ENCODE measurements at places on chromosomes 12 and 14.

DNA sequence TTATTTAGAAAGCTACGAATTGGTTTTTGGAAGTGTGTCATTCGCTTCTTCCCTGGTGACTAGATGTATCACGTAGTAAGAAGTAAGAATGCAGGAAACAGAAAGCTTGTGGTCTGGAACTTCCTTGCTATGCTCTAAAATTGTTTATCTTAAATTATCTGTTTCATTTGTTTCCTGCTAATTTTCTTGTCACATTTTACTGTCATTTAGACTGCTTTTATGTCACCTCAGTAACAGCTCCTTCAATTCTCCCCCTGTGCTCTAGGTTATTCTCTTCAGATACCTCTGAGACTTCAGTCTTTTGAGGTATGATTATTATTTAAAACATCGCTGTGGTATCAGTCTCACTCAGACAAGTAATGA is 699 bp upstream of the CD69 start:
- no peak for DNase-seq

- no peak for DNase-seq
Observed at GRCh38 chr14:31161274-31161673, 46.3 kb downstream of the HECTD1 start.

GRCh38 chr12:28268608-28269229 is 78.5 kb downstream of the CCDC91 start:
- no peak for DNase-seq

GRCh38 chr12:16285586-16285985 is 8.1 kb upstream of the SLC15A5 start:
- DNase-seq = no peak

DNA sequence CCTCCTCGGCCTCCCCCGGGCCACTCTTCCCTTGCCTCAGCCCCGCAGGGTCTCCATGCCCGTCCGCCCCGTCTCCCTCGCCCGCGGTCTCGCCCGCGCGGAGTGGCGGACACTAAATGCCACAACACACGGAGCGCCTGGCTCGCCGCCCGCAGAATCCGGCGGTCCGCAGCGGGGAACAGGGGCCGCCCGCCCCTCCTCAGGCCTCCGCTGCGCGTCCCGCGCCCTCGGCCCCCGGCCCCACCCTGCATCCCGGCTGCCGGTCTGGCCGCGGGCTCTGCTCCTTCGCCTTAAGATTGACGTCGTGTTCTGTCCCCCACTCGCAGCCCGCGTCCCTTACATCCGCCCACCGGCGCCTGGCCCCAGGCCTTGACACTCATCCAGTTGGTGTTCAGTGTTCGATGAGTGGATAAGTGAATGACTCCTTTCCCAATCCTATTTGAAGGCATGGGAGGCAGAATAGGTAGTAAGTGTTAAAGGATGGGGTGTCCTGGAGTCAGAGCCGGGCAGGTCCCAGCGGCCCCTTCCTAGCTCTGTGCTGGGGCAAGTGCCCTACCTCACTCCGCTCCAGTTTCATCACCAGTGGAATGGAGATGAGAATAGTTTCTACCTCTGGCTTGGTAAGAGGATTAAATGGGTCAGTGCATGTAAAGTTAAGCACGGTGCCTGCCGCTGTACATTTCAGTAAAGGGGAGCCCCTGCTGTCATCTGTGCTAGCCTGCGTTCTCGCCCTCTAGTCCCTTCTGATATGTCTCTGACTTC is 622 bp downstream of the TECPR2 start:
- DNase-seq = peak; percentile 5

DNA sequence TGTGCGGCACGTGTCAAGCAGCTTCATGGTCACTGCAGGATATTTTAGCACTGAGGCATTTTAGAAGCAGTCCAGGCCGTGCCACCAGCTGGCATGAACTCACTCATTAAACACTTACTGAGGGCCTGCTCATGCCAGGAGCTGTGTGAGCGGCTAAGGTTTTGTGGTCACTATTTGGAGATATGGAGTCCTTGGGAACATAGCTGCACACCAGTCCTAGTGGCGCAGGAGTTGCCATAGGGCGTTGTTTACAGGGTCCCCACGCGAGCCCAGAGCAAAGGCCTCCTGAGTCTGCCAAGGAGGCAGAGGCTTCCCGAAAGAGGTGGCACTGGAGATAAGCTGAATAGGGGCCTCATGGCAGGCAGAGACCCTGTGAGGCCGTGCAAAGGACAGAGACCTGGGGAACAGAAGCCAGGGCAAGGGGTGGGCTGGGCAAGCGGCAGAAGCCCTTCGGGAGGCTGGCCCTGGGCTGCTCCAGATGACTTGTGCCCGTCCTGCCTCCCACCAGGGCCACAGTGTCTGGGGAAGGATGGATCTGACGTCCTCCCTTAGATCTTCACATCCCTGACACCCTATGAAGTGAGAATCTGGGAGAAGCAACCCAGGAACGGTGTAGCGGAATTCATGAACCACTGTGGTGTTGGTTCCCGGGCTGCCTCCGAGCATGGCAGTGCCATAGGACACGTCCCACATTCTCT is 38.9 kb downstream of the SFSWAP start:
- DNase-seq = no peak

- no peak for DNase-seq
Observed at GRCh38 chr14:92475451-92476187, 38.0 kb upstream of the RIN3 start.

- DNase-seq = no peak
Observed at GRCh38 chr14:23441076-23441475, 5.6 kb upstream of the MYH7 start.

GRCh38 chr12:51429700-51430099 is 5.1 kb downstream of the SLC4A8 start:
- no peak for DNase-seq

- DNase-seq = no peak
Observed at GRCh38 chr12:110002676-110003515, 3.7 kb downstream of the ANKRD13A start.

DNA sequence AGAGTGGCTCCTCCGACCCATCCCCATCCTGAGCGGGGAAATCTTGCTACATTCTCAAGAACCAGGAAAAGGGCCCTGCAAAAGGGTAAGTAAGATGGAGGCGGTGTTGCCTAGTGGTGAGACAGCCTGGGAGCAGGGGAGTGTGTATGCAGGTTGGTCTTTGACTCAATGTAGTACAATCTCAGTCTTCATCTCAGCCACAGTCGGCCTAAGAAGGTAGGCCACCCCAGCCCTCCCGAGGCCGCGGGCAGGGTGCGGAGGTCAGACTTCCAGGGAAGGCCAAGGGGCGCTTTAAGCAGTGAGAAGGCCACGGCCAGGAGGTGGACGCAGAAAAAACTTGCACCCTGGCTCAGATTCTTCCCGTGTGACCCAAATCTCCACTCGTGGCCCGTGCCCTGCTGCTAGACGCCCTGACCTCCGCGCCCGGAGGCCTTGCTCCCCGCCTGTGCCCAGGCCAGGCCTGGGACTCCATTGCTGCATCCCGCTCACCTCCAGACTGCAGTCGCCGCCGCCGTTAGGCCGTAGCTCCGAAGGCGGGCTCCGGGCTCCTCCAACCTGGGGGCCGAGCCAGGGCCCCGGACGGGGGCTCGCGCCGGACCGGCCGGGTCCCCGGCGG is 435 bp downstream of the FOXM1 start:
- peak; percentile 52 for DNase-seq

DNA sequence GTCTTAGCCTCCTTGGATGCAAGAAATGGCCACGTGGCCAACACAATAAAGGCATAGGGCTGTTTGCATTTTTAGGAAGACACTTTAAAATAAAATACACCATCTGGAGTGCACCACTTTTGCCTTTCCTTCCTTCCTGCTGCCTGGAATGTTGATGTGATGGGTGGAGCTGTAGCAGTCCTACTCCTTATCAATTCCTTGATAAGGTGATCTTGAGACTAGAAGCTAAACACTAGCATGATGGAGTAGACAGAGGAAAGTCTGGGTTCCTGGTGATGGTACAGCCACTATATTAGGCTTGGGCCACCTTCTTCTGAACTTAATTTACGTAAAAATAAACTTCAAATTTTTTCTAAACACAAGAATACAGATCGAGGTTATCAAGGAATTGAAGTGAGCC is 2.9 kb upstream of the GLT1D1 start:
- DNase-seq = no peak

- DNase-seq = no peak
Observed at GRCh38 chr14:79728331-79728730, 483.0 kb downstream of the DIO2 start.

DNA sequence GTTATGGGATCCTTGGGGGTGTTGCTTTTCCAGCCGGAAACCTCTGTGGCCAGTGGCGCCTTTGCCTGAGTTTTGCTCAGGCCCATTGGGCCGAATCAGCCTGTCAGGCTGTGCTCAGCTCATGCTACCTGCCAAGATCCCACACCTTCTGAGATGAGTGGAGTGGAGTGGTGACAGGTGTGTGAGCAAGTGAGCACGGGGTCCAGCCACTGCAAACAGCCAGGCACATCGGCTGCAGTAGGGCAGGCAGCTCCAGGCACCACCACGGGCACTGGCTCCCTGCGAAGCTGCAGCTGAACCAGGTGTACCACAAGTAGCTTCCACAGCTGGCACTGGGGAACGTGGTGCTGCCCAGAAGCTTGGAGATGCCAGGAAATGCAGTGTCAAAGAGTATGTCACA is 21.1 kb upstream of the WDR89 start:
- DNase-seq = no peak

DNA sequence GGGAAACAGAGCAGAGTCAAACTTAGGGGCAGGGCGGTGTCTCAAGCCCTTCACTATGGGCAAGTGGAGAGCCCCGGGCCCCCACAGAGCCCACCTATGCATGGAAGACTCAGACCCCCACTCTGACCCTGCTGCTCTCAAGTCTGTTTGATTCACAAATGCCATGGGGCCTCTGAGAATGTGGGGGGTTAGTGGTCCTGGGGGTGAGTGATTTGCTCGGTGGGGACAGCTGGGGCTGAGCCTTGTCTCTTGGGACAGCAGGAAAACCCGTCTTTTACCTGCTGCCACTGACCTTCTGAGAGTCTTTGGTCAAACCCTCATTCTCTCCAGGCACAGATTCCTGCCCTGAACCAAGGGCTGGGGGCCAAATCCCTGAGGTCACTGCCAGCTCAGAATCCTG is 201.0 kb upstream of the RTL1 start:
- DNase-seq = no peak

DNA sequence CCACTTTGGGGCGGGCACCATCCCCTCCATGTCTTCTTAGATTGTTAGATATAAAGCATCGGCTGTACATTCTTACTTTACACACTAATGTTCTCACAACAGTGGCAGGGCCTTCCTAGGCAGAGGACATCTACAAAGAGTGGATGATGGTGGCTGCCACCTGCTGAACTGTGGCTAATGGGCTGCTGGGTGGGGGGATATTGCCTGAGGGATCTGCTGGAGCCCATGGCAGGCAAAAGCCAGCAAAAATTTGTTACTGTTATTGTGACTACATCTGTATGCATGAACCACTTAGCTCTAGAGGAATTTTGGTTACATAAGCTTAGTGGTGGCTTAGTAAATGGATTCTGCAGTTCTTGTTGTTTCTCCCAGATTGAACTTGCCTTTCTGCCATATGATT is 52.6 kb downstream of the DIP2B start:
- no peak for DNase-seq

- DNase-seq = no peak
Observed at GRCh38 chr14:103161054-103161397, 37.8 kb downstream of the TNFAIP2 start.

DNA sequence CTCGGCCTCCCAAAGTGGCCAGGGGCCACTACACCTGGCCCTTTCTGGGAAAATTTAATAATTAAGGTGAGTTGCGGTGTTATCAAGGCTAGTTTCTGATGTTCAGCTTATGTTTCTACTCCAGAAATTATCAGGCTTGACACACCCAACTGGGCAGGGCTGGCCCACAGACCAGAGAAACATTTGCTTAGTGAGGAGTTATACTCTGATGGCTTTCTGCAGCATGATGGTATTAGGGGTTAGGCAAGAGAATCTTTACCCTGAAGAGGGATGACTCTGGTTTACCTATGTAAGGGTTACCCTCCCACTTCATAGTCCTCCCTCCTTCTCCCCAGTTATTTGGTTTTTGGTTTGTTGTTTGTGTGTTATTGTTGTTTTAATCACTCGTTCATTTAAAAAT is 24.5 kb upstream of the HECTD1 start:
- no peak for DNase-seq

DNA sequence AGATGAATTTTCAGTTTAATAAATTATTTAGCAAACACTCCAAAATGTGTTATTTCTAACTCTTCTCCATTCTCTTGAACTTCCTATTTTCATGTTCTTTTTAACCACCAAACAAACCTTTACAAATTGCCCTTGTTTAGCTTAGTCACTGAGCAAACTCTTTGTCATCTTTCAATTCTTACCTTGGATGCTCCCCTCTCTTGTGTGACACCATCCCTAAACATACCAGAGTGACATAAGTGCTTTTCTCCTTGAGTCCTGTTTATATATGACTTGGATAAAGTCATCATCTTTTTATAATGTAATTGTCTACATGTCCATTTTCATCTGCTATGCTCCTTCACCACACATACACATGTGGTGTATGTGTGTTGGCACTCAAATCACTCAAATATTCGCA is 3.4 kb upstream of the TMEM19 start:
- no peak for DNase-seq

DNA sequence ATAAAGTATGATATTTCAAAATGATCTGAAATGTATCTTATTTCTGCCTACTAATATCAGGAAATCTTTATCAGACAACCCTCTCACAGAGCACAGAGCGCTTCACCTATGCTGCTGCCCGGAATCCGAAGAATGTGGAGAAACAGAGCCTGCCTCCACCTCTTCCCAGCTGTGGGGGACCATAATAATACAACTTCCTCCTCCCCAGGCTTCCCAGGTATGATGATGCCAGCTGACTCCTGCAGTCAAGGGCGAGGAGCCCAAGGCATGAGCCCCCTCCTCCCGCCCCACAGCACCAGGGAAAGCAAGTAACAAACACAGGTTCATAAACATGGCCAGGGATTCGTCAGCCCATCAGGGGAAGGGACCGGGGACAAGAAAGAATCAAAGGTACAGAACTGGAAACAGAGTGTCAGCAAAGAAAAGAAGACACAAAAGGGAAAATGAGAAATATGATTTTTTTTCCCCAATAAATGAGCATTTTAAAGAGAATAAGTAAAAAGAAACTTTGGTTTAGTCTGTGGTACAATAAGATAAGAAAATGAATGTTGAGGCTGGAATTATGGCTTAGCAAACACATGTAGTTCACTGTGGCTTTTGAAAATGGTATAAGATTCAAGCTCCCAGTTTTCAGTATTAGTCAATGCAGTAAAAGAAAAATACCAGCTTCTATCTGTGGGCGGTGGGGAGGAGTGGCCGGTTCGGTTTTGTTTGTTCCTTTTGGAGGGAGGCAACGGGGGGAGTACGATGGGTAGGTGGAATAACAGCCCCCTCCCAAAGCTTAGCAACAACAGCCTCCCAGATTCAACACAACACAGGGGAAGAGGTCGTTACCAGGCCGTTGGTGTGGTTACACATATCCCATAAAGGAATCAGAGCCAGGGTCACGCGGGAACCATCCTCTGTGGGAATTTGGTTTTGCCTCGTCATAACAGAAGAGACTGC is 68.3 kb downstream of the SETD3 start:
- DNase-seq = no peak

- DNase-seq = no peak
Observed at GRCh38 chr12:18320976-18321375, 59.7 kb downstream of the PIK3C2G start.

GRCh38 chr12:22615963-22616501 is 8.9 kb upstream of the ETNK1 start:
- DNase-seq = no peak

All from SK-N-DZ (cell line).